Fibroblast of skin of left biceps (primary cell): ENCODE measurements at places on chromosomes 3 and 15.

- DNase-seq, result no peak
Observed at GRCh38 chr3:138049157-138049919, 39.4 kb downstream of the CLDN18 start.

DNA sequence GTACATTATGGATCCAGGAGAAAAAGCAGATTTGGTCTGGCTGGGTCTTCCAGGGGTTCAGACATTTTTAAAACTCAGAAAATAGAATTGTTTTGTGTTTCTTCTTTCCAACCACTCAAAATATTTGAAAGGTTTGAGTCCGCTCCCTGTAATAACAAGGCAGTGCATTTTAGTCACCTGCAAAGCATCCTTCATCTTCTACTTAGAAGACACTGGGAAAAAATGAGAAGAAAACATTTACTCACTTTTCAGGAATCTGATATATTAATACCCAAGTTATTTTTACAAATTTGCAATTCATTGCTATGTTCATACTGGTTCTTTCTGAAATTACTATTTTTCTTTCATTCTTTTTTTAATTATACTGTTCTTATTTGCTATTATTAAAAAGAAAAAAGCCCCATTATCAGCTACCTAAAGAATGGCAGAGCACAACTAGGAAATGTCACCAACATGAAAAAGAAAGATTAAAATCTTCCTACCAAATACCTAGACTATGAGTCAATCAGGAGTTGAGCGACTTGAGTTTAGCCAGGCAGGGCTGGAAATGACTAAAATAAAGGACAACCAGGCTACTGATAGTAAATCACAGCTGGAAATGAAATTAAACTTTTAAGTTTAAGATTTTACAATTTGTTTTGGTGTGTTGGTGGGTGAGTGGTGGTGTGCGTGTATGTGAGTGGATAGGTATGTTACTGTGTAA is 280.3 kb upstream of the THBS1 start:
- no peak for DNase-seq

DNA sequence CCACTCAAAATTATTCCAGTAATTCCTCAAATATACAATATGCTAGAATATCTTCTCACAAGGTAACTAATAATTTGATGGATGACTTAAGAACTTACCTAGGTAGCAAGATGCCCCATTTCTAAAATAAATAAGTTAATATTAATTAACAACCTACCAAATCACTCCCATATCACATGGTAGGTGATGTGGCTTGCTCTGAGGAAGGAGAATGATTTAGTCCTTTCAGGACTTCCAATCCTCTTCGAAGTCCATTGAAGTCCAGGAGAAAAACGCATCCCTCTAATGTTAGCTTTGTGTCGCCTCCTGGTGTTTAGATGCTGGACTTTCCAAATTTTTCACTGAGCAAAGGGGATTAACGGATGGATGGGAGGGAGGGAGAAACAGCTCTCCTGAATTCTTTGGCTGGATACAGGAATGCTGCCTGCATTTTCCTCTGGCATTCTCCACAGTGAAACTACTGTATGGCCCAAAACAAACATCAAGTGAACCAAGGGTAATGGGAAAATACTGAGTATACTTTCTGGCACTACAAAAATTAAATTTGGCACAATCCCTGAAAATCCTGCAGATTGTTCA is 58.6 kb downstream of the PRICKLE2 start:
- DNase-seq, result no peak

GRCh38 chr15:89167267-89168176 is 53.9 kb downstream of the RLBP1 start:
- no peak for DNase-seq

- DNase-seq, result no peak
Observed at GRCh38 chr3:180640987-180641386, 38.3 kb downstream of the CCDC39 start.

GRCh38 chr3:23971684-23972083 is 26.6 kb downstream of the NR1D2 start:
- no peak for DNase-seq

GRCh38 chr15:69656271-69657030 is 203.8 kb downstream of the RPLP1 start:
- no peak for DNase-seq

GRCh38 chr3:156400062-156400461 is 154.9 kb downstream of the SSR3 start:
- DNase-seq, result no peak

DNA sequence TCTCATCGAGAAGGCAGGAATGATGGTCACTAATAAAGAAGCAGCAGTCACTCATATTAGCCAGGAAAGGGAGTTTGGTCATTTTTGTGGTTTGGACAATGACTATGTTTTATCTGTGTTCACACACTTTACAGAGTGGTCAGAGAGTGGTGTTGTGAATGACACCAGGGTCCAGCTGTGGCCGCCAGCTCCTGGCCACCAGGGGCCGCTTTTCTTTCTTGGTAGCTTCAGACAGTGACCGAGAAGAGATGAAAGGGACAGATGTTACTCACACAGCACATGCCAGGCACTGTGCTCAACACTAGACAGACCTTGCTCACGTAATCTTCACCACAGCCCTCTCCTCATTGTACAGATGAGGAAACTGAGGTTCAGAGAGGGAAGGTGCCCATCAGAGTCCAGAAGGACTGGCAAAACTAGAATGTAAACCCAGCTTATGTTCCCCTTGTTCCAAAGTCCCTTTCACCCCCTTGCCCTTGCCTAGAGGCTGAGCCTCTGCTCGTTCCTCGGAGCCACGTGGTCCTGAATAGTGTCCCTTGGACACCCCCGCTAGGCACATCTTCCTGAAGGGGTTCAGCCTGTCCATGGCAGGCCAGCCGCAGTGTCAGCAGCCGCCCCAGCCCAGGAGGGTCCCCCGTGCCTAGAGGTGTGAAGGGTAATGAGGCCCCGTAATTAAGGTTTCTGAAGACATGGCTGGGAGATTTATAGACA is 55.6 kb downstream of the CYP11A1 start:
- DNase-seq, result no peak

DNA sequence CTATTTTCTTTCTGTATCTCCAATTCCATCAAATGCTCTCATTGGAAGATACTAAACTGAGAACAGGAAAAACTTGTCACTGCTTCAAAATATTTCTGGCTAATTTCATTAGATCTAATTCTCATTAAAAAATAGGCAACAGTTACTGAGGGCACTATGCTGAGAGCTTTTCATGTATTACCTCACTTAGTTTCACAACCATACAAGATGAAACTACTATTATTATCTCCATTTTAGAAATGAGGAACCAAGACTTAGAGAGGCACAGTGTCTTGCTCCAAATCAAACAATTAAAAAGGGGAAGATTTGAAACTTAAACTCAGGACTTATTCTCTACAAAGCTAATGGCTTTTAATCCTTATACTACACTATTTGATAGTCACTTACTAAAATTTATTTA is 7.2 kb upstream of the OTOL1 start:
- DNase-seq, result no peak

GRCh38 chr3:126667631-126668449 is 12.9 kb upstream of the TXNRD3 start:
- DNase-seq, result no peak

GRCh38 chr3:187971629-187972028 is 182.3 kb upstream of the LPP start:
- DNase-seq, result no peak

DNA sequence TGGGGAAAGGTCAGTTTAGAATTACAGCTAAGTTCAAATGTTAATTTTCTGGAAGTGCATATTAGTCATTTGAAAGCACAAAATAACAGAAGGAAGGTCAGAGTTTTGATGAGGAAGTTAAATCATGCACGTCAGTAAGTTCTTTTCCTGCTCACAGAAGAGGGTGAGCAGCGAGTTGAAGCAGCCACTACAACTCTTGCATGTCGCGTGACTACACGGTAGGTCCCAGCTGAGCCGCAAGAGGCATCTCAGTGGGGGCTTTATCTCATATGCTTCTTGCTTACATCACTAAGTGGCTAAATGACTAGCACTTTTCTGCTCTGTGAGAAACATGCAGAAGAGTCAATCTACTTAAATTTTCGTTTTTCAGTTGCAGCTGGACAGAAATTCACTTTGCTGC is 21.3 kb upstream of the SEC62 start:
- DNase-seq, result no peak

- DNase-seq, result peak; percentile 23
Observed at GRCh38 chr15:99104788-99105513, at the start of gene SYNM. Gene SYNM, plus strand, starts transcription at chr15:99105080. Its CDS starts 120 bp downstream, at chr15:99105200.

GRCh38 chr15:71943806-71944205 is 133.5 kb downstream of the NR2E3 start:
- no peak for DNase-seq
